ENCODE measurements at places on chromosomes 6 and 20.

DNA sequence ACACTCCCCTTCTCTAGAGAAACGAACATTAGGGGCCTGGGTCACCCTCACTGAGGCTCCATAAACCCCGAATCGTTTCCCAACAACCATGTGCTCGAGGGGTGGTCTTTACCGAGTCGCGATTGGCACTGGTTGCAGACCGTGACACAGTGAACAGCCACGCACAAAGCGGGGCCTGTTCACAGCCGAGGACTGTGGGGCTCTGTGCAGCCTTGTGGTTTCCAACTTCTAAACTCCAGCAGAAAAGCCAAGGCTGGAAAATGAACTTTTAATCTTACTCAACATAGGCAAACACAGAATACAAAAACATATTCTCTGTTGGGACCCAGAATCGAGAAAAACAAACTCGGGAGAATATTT is 19.0 kb downstream of the RRBP1 start:
- DNase-seq, result no peak

DNA sequence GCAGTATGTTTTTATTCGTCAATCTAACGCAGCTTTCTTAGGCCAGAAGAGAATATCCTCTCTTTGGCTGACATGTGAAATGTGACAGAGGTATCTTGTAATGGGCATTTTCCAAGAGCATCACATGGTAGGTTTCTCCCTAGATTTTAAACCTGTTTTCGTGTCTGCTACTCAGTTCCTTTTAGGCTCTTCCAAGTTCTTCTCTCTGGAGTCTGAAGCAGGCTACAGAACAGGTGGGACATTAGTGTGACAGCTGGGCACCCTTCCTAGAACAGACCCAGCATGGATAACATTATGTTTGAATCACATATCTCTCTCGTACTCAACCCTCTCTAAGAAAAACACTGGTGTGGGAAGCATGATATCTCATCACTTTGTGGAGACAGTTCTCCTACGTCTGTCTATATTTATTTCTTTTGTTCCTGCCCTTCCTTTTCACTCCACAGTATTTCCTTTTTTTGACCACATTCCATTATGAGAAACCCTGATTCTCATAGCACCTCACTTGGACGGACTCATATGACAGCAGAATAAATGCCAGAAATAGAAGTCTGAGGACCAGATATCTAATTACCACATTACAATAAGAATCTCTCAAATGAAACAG is 263.4 kb downstream of the NKAIN2 start:
- no peak for DNase-seq

- no peak for DNase-seq
These were observed 177.6 kb downstream of the SASH1 start for GRCh38 chr6:148520109-148520841.

GRCh38 chr6:37565267-37566110 is 65.8 kb upstream of the CCDC167 start:
- DNase-seq, result no peak

- no peak for DNase-seq
These were observed 137.8 kb upstream of the PHACTR1 start for GRCh38 chr6:12578751-12579150.

DNA sequence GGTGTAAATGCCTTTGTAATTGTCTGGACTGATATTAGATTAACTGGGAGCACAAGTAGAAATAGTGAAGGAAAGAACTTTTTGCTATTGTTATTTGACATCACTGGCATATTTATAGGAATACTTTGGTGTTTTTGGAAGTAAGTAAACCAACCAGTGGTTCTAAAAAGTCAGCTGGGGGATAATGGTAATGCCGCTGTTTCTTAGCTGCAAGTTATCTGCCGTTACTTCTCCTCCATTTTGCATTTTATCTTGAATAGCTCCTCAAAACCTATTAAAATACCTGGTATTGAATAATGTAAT is 3.8 kb downstream of the PTPN1 start:
- DNase-seq, result no peak

- no peak for DNase-seq
These were observed 9.3 kb downstream of the PREX1 start for GRCh38 chr20:48818481-48818987.

- no peak for DNase-seq
These were observed 25.0 kb downstream of the GDAP1L1 start for GRCh38 chr20:44271915-44272663.

GRCh38 chr20:63196768-63197470 is 19.0 kb downstream of the YTHDF1 start:
- no peak for DNase-seq

DNA sequence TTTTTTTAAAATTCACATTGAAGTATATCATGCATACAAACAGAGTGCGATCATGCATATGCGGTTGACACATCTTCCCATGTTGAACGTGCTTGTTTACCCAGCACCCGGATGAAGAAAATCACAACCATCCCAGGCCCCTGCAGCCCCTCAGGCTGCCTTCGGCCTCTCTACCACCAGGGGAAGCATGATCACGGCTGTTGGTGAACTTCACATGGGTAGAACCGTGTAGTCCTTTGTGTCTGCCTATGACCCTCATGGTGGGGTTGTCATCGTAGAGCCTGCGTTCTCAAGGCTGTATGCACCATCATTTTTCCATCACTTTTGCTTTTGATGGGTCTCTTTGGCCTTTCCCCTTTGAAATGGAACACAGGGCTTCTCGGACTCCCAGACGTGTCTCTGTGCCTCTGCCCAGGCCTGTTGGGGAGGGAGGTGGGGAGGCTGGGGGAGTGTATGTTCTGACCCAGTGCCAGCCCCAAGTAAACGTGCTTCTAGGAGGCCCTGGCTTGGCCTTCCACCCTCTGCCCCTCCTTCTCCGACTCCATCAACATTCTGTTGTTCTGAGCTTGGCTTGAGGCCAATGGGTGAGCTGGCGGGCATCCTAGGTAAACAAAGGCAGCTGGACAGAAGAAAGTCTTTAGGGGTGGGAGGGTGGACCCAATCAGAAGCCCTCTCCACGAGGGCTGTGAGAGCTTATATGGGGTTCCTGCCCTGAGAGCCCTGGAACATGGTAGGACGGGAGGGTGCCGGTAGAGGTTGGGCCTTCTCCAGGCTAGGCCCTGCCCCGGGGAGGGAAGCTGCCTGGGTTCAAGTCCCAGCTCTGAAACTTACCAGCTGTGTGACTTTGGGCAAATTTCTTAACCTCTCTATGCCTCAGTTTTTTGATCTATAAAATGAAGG is 39.7 kb downstream of the TGM2 start:
- peak; percentile 96 for DNase-seq

GRCh38 chr6:122995921-122996793 is at the start of gene CLVS2:
Gene CLVS2 (plus strand): TSS chr6:122996235. CDS start chr6:122997778, 1,543 bp downstream.
- peak; percentile 35 for DNase-seq

DNA sequence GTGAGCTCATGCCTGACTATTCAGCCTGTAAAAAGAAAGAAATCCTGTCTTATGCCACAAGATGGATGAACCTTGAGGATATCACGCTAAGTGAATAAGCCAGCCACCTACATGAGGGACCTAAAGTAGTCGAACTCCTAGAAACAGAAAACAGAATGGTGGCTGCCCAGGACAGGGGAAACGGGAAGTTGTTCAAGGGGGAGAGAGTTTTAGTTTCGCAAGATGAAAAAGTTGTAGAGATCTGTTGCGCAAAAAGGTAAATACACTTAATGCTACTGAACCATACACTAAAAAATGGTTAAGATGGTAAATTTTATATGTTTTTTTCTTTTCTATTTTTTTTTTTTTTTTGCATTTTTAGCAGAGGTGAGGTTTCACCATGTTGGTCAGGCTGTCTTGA is 74.1 kb upstream of the RALY start:
- DNase-seq, result no peak

- DNase-seq, result no peak
These were observed 31.7 kb downstream of the C6orf52 start for GRCh38 chr6:10662742-10663141.

- no peak for DNase-seq
These were observed 292.0 kb downstream of the CDH26 start for GRCh38 chr20:60250251-60250650.

GRCh38 chr20:54067606-54068174 is 2.7 kb downstream of the BCAS1 start:
- DNase-seq, result no peak

- no peak for DNase-seq
These were observed 14.5 kb downstream of the LGSN start for GRCh38 chr6:63305277-63305676.

DNA sequence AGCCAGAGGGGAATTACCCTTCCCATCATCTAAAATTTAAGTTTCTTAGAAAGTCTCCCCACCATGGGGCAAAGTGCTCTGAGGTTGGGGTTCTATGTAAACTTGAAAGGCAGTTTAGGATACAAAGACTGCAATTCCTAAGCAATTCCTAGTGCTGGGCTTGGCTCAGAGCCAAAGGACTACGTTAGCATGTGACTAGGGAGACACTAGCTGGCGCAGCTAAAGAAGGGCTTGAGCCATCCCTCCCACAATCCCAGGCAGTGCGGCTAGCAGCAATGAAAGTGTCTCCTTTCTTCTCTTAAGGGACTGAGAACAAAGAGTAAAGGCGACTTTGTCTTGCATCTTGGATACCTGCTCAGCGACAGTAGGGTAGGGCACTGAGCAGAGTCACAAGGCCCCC is 306.6 kb upstream of the FKBP1C start:
- DNase-seq, result no peak

- no peak for DNase-seq
These were observed 50.5 kb downstream of the SCAND1 start for GRCh38 chr20:35903843-35904242.

GRCh38 chr6:53894091-53894490 is 99.3 kb downstream of the LRRC1 start:
- peak; percentile 78 for DNase-seq

- no peak for DNase-seq
These were observed 139.4 kb upstream of the ID4 start for GRCh38 chr6:19697744-19698290.

- no peak for DNase-seq
These were observed 13.1 kb upstream of the LIN28B start for GRCh38 chr6:104943781-104944180.

- no peak for DNase-seq
These were observed 78.6 kb upstream of the SLC22A16 start for GRCh38 chr6:110554966-110555460.

GRCh38 chr6:16816891-16817290 is 55.6 kb upstream of the ATXN1 start:
- DNase-seq, result no peak

DNA sequence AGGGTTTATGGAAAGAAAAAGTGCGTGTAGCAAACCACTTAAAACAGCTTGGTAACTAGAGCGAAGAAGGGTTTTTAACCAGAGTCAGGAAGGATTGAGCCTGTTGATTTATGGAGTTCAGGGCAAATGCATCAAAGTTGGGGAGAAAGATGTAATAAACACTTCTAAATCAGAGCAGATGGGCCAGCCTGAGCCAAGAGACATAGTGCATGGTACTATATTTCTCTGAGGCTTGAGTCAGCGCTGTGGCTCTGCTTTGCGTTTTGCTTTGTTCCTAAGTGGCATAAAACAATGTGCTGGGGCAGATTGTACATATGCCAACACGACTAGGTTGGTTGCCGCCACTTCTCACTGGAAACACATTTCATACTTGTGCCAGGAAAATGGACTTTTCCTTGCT is 111.3 kb downstream of the BCKDHB start:
- DNase-seq, result no peak

- DNase-seq, result no peak
These were observed 184.1 kb downstream of the SLC24A3 start for GRCh38 chr20:19396460-19397081.

DNA sequence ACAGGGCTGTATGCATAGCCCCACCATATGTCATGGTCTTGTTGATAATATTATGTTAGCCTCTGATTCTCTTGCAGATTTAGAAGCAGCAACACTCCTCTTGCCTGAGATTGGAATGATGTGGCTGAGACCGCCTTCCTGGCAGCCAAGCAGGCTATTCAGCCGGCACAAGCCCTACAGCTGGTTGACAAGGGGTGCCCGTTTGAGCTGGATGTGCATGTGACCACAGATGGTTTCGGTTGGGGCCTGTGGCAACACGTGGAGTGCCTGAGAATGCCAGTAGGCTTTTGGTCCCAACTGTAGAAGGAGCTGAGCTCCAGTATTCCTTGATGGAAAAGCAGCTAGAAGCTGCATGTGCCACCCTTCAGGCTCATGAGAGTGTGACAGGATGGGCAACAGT is 303.6 kb upstream of the POU3F2 start:
- no peak for DNase-seq

DNA sequence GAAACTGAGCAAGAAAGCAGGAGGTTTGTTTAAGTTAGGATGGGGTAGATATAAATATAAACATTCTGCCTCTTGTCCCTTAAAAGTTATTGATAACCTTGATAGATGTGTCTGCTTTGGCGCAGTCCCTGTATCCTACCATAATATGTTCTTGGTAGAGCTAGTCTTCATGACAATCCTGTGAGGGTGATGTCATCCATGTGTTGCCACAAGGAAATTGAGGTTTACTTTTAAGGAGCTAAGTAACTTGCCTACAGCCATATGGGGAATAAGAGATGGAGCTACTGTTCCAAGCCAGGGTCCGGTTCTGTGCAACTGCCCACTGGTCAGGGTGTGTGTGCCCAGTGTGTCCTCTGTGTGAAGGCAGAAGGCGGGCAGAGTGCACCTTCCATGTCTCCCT is 78.5 kb downstream of the SSR1 start:
- DNase-seq, result no peak

DNA sequence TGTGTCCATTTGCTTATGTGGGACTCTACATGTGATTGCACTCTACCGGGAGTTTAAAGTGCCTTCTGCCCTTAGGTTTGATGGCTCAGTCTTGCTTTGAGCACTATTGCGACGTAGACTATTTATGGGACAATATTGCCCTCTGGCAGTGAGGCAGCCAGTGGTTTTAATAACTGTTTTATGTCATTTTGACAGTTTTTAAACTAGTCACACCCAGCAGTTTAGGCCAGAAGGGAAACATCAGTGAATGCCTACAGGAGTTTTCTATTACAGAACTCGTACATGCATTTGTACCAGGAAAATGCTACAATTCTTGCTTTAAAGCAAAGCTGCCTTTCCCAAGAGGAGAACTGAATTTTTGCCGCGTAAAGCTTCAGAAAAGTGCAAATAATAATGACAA is 813.7 kb downstream of the KIF16B start:
- no peak for DNase-seq

- no peak for DNase-seq
These were observed 115.5 kb downstream of the REV3L start for GRCh38 chr6:111367393-111368088.

DNA sequence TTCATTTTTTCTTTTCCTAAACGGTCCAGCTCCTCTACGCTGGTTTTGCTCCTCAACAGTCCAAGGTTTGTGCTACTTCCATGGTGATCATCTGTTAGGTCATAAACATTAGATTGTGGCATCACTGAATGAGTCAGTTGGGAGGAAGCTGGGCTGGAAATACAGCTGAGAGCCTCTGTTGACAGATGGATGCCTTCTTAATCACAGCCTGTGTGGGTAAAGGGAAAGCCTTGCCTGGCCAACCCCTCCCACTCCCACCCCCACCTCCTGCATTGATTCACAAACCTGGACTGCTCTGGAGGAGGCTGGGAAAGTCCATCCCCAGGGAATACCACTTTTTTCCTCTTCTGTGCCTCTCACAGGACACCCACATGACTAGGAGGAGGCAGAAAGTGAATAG is 180.6 kb upstream of the CCN2 start:
- DNase-seq, result no peak
